Activated CD8-positive, alpha-beta memory T cell treated with anti-CD3 and anti-CD28 coated beads, Interleukin-2, amount 50 U/mL, for 4 hours (primary cell): ENCODE measurements at places on chromosomes 16 and 17.
A peak's percentile ranks its signal among the peaks of the same experiment; 100 is the strongest.

DNA sequence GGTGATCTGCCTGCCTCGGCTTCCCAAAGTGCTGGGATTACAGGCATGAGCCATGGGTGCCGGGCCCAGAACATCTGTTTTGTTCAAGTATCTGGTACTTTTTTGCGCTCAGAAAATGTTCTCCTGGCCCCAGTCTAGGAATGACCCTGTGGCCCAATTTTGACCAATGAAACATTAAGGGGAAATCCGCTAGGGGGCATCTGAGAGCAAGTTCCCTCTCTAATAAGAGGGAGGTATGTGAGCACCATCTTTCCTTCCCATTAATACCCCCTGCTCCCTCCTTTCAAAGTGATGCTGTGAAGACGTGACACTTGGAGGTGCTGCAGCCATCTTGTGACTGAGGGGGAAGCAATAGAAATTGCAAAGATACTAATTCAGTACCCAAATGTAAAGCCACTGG lies 16.5 kb upstream of the CLEC3A start:
- DNase-seq: no peak

GRCh38 chr16:54282202-54282927 lies 4.2 kb downstream of the IRX3 start:
- no peak for DNase-seq

DNA sequence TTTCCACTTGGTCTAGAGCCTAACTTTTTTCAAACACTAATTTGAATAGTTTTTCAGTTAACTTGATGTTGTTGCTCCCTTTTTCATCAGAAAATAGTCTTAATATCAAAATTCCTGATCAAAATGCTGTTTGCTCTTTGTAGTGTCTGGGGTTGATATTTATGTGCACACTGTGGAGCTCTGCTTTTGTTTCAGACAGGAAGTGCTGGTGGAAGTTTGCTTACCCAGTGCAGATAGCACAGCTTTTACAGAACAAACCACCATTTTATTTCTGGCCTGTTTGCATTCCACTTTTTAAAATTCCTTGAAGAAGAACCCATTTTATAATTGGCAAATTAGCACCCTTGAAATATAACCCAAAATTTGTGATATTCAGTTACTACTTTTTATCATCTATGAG lies 125.4 kb downstream of the MRTFB start:
- DNase-seq: no peak

DNA sequence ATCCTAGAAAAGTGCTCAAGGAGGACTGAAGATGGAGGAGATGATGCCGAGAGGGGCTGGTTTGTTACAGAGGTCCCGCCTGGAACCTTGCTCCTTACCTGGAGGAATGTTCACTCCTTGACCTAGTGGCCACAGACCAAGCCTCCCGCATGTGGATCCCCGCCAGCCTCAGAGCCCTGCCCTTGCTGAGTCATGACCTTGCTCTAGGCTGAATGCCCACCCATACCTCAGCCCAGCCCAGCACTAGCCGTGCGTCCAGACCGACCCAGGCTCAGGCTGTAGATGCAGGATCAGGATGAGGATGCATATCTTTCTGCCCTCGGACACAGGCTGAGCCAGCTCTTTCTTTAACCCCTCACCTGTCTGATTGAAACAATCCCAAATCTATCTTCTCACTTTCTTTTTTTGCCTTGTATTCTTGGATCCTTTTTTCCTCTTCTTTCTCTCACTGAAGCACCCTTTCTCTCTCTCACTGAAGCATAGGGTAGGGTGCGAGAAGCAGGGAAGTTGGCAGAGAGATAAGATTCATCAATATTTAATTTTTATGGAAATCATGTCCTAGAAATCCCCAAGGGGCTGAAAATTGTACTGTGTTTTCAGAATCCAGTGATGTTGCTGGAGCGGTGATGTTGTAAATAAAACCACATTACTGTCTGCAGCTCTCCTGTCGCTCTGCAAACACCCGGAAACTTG lies 34.9 kb downstream of the WSCD1 start:
- no peak for DNase-seq

GRCh38 chr17:66190738-66191592 lies 968 bp downstream of the CEP112 start:
- DNase-seq: no peak

GRCh38 chr16:4328046-4328781 lies 12.3 kb downstream of the GLIS2 start:
- DNase-seq: peak; percentile 50

- DNase-seq: no peak
Observed at GRCh38 chr16:10240854-10241613, 58.8 kb upstream of the GRIN2A start.

DNA sequence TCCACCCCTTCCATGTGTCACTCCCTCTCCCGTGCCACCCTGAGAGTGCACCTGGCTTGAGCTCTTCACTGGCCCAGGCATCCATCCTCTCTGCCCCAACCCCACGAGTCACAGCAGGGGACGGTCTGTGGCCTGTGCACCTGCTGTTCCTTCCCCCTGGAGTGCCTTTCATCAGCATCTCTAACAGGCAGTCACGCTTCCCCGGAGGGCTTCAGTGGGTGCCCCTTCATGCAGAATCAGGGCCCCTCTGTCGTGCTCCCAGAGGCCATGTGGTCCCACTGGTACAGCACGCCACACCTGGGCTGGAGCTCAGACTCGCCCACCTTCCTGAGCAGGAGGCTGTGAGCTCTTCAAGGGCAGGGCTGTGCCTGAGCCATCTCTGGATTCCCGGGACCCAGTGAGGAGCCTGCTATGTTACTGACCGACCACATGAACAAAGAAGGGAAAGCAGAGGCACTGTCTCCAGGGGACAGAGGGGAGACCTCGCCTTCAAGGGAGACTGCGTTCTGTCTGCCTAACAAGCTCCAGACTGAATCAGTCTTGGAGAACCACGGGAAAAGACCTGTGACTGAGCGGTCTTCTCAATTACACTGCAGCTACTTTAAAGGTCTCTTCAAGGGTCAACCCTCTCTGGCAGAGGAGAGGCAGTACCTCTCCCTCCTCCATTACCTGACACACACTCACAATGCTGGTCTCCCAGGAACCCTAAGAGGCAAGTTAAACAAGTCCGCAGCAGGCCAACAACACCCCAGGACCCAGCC lies 78.8 kb upstream of the DOC2B start:
- DNase-seq: peak; percentile 7
